M059J (cell line): ENCODE measurements at places on chromosomes 16 and 17. TPM values are rescaled to one million over a fixed set of nuclear protein-coding genes. Genes with fewer than 3 reads are reported as not detected.

The PRSS36 gene
- 0.10 and 0.49 TPM in 2 replicates for total RNA-seq

The CTRB2 gene
- total RNA-seq: not detected in 2 replicates

The MARCHF10 gene
- total RNA-seq: 0.05 TPM in 1 of 2 replicates, not detected in the other

The CDC42EP4 gene
- 12.7 and 16.6 TPM in 2 replicates for total RNA-seq

The SLC47A1 gene
- 0.02 TPM in 1 of 2 replicates, not detected in the other for total RNA-seq

The ZG16B gene
- total RNA-seq: 0.12 and 3.9 TPM in 2 replicates

The HAP1 gene
- total RNA-seq: 0.05 and 0.07 TPM in 2 replicates

The EVI2A gene
- 7.4 and 7.7 TPM in 2 replicates for total RNA-seq

The SDR42E1 gene
- 0.64 and 1.3 TPM in 2 replicates for total RNA-seq

The FBXW10 gene
- total RNA-seq: 0.07 TPM in 1 of 2 replicates, not detected in the other

The CBFA2T3 gene
- total RNA-seq: not detected in 2 replicates

The ALOX12 gene
- not detected in 2 replicates for total RNA-seq

The C17orf78 gene
- total RNA-seq: not detected in 2 replicates

The NPIPA8 gene
- total RNA-seq: 7.4 and 17.5 TPM in 2 replicates

The CCL2 gene
- 85.5 and 135 TPM in 2 replicates for total RNA-seq

The PLA2G10 gene
- total RNA-seq: not detected in 2 replicates

The LGALS9B gene
- total RNA-seq: not detected in 2 replicates

The TBC1D3E gene
- not detected in 2 replicates for total RNA-seq

The DNAH9 gene
- total RNA-seq: not detected in 2 replicates

The WSCD1 gene
- not detected in 2 replicates for total RNA-seq

The TOX3 gene
- total RNA-seq: not detected in 2 replicates

The DNASE1L2 gene
- 0.64 TPM in 1 of 2 replicates, not detected in the other for total RNA-seq

The EVI2B gene
- total RNA-seq: 1.5 and 2.4 TPM in 2 replicates

The ABCC12 gene
- total RNA-seq: 0.02 TPM in 1 of 2 replicates, not detected in the other

The PIPOX gene
- 0.71 and 5.5 TPM in 2 replicates for total RNA-seq

The TPSD1 gene
- not detected in 2 replicates for total RNA-seq

The PRMT7 gene
- total RNA-seq: 34.4 and 44.2 TPM in 2 replicates

The CHRNE gene
- total RNA-seq: 0.02 TPM in 1 of 2 replicates, not detected in the other

The ARL5C gene
- not detected in 2 replicates for total RNA-seq

The FGF11 gene
- 3.7 and 5.0 TPM in 2 replicates for total RNA-seq

The CCDC154 gene
- total RNA-seq: 0.05 TPM in 1 of 2 replicates, not detected in the other

The ADAM11 gene
- 0.12 TPM in 1 of 2 replicates, not detected in the other for total RNA-seq

The C17orf50 gene
- total RNA-seq: not detected in 2 replicates

The KRTAP2-1 gene
- not detected in 2 replicates for total RNA-seq

The PRM3 gene
- not detected in 2 replicates for total RNA-seq

The CHD9NB gene
- 0.20 and 0.57 TPM in 2 replicates for total RNA-seq

The CHP2 gene
- not detected in 2 replicates for total RNA-seq

The PLK1 gene
- 69.5 and 98.8 TPM in 2 replicates for total RNA-seq

The SP6 gene
- 0.79 and 1.5 TPM in 2 replicates for total RNA-seq

The DHRS7C gene
- not detected in 2 replicates for total RNA-seq

The TRPV3 gene
- 0.66 and 1.4 TPM in 2 replicates for total RNA-seq

The RCVRN gene
- total RNA-seq: not detected in 2 replicates
